ENCODE measurements at places on chromosomes 1 and 21. TPM values are rescaled to one million over a fixed set of nuclear protein-coding genes. Genes with fewer than 3 reads are reported as not detected.

The GLIS1 gene
- 0.86 TPM for polyA plus RNA-seq

The PTPN22 gene
- polyA plus RNA-seq: 0.06 TPM

The MIXL1 gene
- polyA plus RNA-seq: 0.09 TPM

The SYDE2 gene
- 4.4 TPM for polyA plus RNA-seq

The C1orf87 gene
- not detected for polyA plus RNA-seq

The NID1 gene
- polyA plus RNA-seq: 116 TPM

GRCh38 chr1:169644297-169644696, 14.4 kb upstream of the SELP start:
- no peak for DNase-seq

- DNase-seq: no peak
These were observed 12.6 kb upstream of the GIPC2 start for GRCh38 chr1:78032996-78033796.

GRCh38 chr1:241742084-241742483, 90.0 kb downstream of the WDR64 start:
- no peak for DNase-seq

- DNase-seq: no peak
These were observed 56.7 kb upstream of the GFI1 start for GRCh38 chr1:92543131-92544055.

- no peak for DNase-seq
These were observed 3.3 kb downstream of the CNST start for GRCh38 chr1:246569248-246570238.

- DNase-seq: no peak
These were observed 49.3 kb upstream of the AJAP1 start for GRCh38 chr1:4605158-4605557.

DNA sequence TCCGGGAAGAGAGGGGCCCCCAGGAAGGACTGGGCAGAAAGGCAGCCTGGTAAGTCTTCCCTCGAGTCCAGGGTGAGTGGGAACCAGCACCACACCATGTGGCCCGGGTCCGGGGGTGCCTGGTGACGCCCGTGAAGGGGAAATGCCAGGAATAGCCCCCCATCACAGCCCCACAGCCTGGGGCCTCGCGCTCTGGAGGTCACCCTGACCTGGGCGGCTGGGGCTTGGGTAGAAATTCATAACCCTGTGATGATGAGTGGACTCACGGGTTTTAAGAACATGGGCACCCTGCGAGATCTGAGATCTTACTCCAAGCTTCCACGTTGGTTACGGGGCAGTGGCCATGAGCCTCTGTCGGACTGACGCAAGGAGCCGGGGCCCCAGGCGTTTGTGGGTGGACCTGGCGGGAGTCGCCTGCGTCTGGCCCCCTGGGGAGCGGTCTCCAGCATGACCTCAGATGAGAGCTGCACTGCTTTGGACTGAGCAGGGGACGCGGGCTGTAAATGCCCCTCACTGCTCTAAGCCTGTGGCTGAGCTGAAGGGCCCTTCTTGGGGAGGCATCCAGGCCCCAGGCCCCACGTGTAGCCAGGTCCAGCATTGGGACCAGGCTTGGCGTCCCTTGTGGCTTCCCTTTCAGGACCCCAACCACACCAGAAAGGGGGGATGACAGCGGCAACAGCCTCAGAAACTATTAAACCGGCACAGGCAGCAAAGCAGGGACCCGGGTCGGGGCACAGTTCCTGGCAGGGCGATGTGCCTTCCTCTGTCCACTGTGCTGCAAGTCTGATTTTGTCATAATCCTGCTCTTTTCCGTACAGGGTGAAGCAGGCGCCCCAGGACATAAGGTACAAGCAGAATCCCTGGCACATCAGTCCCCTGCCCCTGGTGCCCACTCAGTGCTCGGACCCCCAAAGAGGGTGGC, 60.0 kb downstream of the SLC19A1 start:
- DNase-seq: no peak

DNA sequence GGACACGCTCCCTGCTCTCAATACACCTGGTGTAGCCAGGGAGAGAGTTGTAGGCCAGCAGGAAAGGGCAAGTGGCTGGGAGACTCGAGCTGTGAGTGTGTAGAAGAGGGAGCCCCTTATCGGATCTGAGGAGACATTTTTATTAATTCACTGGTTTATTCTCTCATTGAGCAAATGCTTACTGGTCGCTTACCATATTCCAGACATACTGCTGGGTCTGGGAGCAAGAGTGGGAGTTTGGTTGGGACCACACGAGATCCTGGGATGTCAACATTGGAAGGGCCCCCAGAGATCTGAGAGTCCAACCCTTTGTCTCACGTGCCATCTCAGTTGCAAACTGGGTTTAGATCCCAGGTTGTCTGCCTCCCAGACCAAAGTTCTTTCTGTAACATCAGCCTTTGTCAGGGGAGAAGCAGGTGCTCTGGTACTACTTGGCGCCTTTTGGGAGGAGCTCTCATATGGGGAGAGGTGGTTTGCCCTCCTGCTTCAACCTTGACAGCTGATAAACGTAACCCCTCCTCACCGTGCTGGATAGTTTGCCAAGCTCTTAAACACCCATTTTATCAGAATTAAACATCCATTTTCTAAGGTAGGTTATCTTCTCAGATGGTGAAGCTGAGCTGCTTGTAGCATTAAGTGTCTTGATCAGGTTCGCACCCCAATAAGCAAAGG, 742 bp downstream of the TMEM222 start:
- DNase-seq: no peak

DNA sequence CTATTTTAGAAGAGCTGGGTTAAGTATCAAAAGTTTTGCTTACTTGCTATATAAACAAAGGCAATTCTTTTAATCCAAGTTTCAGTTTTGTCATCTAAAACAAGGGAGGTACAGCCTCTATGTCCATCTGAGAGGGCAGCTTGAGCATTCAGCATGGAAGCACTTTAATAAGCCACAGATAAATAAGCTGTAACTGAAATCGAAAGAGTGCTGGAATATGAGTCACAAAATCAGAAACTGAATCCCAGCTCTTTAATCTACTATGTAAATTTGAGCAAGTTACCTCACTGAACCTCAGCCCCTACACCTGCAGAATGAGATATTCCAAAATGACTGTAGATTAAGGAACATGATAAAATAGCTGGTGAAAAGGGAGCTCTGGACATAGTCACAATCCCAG, 80.0 kb upstream of the HP1BP3 start:
- DNase-seq: no peak

DNA sequence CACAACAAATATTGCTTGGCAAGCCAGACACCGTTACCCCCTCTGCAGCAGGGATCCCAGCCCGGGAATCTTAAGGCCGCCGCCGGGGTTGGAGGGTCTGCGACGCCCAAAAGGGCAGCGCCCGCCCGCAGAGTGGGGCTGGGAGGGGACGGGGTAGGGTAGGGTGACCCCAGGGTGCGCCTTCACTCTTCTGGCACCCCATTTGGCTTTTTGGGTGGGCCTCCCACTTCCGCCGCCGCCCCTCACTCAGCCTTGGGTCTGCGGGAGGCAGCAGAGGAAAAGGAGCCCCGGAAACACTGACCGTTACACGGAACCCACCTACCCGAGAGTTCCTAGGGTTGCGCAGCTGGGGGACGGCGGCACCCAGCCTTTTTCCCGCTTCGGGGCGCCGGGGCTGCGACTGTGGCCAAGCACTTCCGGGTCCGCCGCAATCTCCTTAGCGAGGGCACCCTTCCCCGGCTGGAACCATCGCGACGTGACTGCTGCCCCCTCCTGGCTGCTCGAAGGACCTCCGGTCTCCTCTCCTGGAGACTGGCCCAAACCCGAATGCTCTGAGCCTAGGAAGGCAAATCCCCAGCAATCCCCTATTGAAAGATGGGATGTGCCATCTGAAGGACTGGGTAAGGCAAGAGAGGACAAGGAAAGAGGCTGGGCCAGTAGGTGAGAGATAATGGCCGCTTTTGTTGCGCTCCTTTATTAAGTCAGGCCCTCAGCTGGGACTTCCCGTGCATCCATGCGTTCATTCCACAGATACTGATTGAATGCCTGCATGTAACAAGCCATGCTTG, at the start of gene PIGC:
Gene PIGC (minus strand): TSS at position 404 of the 788 bp plus-strand sequence. CDS start 1,447 bp downstream, outside the sequence.
- no peak for DNase-seq

GRCh38 chr1:205319081-205320018, 2.2 kb downstream of the NUAK2 start:
- DNase-seq: no peak

DNA sequence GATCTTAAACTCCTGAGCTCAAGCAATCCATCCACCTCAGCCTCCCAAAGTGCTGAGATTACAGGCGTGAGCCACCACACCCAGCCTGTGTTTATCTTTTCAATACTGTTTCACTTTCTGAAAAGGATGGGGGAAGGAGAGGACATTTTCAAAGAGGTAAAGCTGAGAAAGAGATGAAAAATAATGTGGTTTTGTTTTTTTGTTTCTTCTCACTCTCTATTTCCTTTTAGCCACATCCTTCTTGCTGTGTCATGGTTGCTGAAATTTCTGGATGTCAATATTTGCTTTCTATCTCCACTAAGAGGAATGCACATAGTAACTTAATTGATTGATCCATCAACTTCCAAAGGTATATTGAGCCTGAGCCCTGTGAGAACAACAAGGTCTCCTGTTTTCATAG, 6.4 kb upstream of the C1orf21 start:
- DNase-seq: no peak

DNA sequence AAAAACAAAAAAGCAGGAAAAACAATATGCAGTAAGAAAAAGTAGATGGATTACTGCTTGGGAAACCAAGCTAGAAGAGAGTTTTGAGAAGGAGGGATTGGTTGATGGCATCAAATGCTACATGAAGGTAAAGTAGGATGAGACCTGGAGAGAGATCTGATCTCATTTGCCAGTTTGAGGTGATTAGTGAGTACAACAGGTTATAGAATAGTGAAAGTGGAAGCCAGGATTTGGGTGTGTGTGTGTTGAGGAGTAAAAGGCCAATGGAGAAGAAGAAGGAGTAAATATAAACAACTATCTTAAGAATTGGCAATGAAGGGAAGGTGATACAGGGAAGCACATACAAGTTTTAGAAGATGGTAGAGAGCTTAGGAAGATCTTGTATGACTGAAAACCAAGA, 76.7 kb downstream of the DISP1 start:
- DNase-seq: no peak

- DNase-seq: no peak
These were observed 46.3 kb downstream of the KIF21B start for GRCh38 chr1:200977071-200977754.

DNA sequence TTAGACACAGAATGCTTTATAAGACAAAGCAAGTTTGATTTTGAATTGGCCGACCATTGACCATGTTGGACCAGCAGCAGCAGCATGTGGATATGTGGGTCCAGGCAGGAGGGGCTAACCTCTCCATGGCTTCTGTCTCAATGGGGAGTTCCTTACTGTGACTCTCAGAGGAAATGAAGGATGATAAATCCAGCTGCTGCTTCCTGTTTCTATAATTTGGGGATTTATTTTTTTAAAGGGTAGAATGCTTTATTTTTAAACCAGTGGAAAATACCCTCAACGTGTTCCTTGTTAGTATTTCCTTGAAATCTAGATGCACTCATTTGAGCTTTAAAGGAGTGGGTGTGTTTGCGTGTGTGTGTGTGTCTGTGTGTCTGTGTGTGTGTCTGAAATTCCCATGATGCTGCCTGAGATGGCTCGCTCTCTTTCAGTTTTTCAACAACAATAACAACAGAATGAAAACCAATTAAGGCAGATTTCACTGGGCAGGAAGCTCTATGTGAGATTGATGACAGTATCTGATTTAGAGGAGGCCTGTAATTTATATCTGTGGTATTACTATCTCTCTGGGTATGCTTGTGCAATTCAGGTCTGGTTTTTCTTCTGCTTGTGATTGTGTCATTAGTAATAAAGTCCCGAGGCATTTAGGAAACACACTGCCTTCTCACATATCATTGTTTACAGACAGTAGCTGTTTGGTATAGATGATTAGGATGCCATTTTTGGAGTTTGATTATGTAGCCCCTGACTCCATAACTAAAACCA, 86.1 kb upstream of the ZNF326 start:
- no peak for DNase-seq

GRCh38 chr1:31166462-31166861, 73.2 kb downstream of the NKAIN1 start:
- DNase-seq: no peak

Measured in BJ (cell line).